ENCODE measurements at places on chromosomes 1 and 21.

GRCh38 chr1:76335882-76336281 lies 261.3 kb downstream of the ST6GALNAC3 start:
- DNase-seq: no peak

DNA sequence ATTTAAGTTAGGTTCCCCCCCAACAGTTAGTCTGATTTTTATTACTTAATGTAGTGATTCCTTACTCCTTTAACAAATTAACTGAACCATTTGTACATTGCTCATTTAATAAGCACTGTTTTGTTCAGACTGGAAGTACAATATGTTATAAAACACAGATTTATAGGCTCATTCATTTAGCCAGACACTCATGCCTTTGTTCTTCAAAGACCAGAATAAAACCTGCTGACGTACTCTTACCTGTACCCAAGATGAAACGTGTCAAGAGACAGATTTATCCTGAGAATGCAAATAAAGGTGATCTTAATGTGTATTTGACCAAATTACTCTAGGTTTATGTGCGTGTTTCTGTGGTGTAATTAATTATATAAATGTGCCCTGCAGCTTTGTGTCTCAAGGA lies 92.8 kb downstream of the INTS7 start:
- no peak for DNase-seq

DNA sequence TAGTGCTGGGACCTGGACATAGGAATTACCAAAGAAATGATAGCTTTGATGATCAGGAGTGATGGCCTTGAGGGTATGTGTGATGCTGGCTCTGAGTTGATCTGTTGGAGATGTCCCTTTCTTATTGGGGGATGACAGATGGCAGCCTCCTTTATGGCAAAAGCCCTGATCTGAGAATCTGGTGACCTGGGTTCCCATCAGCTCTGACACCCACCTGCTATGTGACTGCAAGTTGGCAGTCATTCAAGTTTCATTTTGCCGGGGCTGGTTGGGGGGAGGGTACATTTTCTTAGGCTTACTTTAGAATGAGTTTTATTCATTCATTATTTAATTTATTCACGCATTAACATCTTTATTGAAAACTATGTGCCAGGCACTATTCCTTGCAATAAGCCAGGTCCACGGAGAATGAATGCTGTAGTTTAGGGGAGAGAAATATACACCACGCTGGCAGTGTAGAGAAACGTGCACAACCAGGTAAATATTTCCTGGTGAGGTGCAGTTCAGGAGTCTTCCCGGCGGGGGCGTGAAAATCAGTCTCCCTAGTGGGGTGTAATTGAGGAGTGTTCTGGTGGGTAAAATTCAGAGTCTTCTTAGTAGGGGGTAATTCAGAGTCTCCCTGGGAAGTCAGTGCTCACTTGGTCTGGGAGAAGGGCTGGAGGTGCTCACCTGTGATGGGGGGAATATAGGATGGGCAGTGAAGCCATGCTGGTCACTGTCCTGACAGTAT lies 401.3 kb downstream of the CAMTA1 start:
- DNase-seq: no peak

DNA sequence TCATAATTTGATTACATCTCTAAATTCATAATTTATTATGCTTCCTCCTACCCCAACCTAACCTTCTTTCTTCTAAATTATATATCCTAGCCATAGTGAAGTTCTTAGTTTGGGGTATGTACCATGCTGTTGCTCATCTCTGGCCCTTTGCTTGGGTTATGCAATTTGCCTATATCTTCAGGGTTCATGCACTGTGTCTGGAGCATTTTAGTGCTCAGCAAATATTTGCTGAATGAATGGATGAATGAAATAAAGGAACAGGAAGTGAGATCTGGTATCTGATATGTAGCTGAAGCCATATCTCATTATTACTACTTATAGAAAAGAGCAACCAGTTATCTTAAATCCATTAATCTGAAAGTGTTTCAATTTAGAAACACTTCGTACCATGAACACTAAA lies 137.6 kb downstream of the GPATCH2 start:
- no peak for DNase-seq

GRCh38 chr1:119779869-119780356 lies 11.2 kb upstream of the HMGCS2 start:
- DNase-seq: no peak

GRCh38 chr1:85137660-85138059 lies 63.2 kb downstream of the SYDE2 start:
- no peak for DNase-seq
